RPMI8226 (cell line): ENCODE measurements at places on chromosomes 5 and 9.

DNA sequence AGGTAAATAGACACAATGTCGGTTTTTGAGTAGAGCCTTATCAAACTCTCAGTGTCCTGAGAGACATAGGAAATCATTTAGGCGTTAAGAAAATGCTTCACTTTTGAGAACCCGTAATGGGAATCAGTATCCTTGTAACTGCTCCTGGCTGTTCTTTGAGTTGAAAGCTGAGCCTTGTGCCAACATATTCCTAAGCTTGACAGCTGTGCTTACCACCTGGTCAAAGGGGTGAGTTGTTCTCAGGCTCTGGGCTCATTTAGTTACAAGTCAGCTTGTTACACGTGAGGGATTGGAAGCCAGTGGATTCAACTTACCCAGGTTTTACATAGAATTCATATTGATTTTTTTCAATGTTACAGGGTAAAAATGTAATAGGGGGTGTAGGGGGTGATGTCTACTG is 145.9 kb downstream of the GABRB2 start:
- DNase-seq = no peak

GRCh38 chr5:124932791-124933600 is 186.6 kb upstream of the ZNF608 start:
- DNase-seq = no peak

GRCh38 chr9:105191508-105192121 is 52.8 kb upstream of the SLC44A1 start:
- DNase-seq = peak; percentile 39

DNA sequence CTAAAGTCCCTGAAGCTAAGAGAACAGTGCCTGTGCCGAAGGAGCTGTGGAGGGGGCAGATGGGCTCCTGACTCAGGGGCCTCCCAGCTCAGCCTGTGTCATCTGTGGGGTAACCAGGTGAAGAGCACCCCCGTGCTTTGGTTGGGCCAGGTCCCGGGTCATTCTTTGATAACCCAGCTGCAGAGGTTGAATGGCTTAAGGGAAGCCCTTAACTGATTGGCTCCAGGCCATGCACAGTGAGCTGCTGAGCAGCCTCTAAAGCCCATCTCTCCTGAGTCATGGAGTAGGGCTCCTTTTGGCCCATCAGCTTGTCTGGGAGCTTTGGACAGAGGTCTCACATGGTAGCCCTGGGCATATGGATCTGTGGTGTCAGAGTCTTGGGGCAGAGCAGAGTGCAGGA is 28.7 kb downstream of the COL27A1 start:
- DNase-seq = no peak

- DNase-seq = no peak
Observed at GRCh38 chr5:147708708-147709107, 73.8 kb downstream of the JAKMIP2 start.

DNA sequence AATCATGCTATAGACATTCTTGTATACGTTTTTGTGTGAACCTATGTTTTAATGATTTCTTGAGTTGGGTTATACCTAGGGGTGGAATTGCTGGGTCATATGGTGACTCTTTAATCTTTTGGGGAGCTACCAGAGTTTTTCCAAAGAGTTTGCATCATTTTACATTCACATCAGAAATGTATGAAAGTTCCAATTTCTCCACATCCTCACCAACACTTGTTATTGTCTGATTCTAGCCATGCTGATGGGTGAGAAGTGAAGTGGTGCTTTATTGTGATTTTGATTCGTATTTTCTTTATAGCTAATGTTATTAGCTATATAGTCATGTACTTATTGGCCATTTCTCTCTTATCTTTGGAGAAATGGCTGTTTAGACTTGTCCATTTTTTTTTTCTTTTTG is 18.1 kb downstream of the OCLN start:
- no peak for DNase-seq

- no peak for DNase-seq
Observed at GRCh38 chr5:28310696-28311095, 1272.3 kb upstream of the CDH9 start.

DNA sequence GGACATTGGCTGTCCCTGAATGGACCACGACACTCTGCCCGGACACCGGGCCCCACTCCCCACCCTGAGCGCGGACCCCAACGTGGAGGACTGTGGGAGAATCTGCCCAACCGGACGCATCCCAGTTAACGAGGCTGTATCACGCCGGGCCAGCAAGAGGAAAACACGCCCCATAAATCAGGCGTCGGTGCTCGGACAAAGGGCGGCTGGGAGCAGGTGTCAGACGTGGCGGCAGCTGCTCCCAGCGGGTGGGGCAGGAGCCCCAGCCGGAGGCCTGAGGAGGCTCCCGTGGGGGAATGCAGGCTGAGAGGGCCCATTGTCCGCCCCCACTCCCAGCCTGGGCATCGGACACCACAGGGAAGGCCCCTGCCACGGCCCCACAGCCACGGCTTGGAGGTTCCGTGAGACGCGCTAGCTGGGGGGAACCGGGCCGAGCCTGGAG is 19.2 kb downstream of the NOTCH1 start:
- no peak for DNase-seq

DNA sequence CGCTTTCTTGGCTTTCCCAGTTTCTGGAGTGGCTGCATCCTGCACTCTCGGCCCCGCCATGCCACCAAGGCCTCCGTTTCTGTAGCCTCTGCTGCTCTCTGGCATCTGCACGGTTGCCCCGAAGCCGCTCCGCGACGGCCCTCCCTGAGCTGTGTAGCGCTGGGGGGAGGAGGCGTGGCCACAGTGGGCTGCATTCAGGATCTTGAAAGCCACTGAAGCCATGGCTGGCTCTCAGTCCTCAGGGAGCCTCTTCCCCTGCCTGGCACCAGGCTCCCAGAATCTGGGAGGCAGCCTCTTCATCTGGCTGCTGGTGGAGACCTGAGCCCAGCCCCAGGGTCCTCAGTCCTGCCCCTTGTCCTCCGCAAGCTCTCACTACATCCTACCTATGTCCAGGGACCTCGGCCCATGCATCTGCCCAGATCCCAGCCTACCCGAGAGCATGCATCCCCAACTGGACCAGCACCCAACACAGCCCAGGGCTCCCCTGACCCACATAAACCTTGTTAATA is 25.1 kb downstream of the PAEP start:
- no peak for DNase-seq

- no peak for DNase-seq
Observed at GRCh38 chr9:91179237-91180138, 182.2 kb downstream of the AUH start.

DNA sequence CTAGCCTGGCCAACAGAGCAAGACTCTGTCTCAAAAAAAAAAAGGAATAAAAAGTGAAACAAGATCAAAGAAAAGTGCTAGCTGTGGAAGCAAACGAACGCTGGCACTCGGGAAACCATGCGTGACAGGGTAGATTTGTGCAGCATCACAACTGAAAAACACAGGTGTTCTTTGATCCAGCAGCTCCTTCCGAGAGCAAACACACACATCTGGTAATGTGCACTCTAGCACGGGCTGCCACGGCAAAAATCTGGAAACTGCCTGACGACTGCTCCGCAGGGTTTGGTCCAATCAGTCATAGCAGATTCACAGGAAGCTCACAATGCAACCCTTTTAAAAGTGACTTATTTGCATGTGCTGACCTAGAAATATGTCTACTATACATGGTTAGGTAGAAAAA is 80.0 kb downstream of the SYK start:
- DNase-seq = no peak

DNA sequence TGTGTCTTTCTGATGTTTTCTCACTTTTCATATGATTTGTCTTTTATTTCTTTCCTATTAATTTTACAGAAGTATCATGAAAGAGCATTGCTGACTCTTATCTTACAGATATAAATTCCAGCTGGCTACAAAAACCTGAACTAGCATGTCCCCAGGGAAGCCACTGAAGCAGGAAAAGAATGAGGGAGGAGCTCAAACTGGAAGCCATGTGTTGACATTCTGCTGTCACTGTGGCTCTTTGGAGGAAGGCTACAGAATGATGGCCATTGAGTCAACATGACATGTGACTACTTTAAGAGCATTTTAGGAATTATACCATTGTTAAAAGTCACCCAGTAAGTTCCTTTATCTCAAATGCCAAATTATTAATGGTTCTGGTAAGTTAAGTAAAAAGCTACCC is 638.3 kb upstream of the DMAC1 start:
- no peak for DNase-seq

GRCh38 chr5:157113002-157113401 is 4.2 kb upstream of the HAVCR2 start:
- DNase-seq = no peak

DNA sequence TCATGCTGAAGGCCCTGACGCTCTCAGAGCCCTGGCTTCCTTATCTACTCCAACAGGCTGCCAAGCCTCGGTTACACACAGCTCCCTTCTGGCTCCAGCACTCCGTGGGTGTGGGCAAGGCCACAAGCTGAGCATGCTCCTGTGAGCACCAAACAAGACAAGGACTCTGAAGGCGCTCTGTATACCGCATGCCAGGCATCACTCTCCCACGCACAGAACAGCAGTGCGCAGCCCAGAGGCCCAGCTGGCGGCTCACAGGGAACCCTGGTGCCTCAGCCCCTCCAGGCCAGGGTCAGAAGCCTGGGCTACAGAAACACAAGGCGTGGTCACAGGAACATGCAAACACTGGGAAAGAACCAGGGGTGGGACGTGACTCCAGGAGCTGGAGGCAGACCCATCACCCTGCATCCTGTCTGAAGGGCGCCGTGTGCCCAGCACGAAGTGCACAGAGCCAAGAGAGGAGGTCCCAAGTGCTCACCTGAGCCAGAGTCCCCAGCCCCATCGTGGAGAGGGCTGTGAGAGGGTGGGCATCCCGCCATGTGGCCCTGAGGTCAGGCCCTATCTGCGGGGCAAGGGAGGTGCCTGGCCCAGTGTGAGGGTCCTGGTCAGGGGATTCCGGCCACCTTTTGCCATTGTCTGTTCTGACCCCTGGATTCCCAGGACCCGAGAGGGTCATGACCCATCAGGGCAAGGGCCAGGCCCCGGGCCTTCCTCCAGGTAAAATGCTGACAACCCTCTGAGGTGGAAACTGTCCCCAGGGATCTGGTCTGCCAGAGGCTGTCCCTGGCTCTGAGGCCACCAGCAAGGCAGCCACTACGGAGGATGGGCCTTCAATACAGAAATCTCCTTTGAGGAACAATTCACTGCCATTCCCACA is 54.7 kb downstream of the COL23A1 start:
- DNase-seq = no peak

- no peak for DNase-seq
Observed at GRCh38 chr9:130120832-130121231, 51.4 kb upstream of the NCS1 start.

- peak; percentile 94 for DNase-seq
Observed at GRCh38 chr5:181191526-181192336, 13.3 kb downstream of the TRIM7 start.

- DNase-seq = no peak
Observed at GRCh38 chr9:92299116-92299515, 5.6 kb upstream of the IARS1 start.

DNA sequence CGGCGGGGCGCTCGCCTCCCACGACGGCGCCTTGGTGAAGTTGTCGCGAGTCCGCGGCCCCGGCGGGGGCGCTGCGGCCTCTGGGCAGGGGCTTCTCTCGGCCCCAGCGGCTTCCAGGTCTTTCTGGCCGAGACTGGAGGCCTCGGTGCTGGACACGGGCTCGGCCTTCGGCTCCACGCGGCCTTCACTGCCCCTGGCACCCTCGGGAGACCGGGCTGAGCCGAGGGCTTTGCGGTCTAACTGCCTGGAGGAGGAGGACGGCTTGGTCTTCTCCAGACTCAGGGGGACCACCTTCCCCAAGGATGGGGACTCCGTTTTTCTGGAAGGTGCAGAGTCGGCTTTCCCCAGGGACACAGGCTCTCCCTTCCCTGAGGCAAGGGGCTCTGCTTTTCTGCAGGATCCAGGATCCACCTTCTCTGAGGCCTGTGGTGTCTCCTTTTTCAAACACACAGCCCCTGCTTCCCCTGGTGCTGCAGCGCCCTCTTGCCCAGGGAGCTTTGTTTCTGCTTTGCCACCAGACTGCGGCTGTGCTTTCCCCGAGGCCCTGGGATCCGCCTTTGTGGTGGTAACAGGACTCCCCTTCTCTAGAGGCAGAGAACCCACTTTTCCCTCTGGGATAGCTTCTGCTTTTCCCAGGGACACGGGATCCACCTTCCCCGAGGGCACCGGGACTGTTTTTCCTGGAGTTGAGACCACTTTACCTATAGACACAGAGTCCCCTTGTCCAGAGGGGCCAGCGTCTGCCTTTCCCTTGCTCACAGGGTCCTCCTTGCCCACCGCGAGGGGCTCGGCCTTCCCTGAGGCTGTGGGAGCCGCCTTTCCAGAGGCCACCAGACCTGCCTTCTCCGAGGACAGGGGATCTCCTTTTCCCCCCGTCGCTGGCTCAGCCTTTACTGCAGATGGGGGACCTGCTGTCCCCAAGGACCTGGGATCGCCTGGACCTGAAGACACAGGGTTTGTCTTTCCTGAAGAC is 12.3 kb downstream of the GPRIN1 start:
- no peak for DNase-seq

DNA sequence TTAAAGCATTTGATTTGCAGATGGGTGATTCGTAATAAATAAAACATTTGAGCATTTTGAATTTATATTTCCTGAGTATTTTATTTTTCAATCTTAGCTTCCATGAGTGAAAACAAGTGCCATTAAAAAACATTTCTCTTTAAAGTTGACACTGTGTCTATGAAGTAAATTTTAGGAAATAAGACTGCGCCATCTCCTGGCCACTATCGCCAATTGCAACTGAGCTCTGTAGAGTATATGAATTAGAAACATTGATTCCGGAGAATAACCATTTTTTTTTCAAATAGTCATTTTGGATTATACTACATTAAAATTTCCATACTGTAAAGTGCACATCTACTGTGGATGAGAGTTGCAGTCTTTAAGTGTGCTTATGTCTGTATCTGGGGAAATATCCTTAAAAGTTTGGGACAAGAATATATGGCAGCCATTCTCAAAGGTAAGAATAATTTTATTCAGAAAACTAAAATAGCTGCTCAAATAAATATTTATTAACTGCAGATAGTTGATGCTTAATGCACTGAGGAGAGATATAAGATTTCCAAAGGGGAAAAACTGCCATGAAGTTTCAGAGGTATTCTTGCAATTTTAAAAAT is 5.9 kb downstream of the DMRTA1 start:
- peak; percentile 31 for DNase-seq

DNA sequence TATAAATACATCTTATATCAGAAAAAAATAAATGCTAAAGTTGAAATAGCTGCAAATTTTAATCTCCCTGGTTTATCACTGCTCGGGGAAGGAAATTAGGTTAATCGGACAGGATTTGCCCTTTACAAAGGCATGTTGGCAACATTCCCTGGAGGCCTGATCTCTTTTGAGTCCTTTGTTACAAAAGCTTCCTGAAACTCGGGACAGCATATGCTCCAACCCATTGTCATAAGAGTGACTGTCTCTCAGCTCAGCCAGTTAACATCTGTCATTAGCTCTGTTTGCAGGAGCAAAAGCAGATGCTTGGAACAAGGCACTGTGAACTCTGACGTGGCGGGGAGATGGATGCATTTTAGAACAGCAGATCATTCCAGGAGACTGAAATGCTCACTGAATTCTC is 80.6 kb downstream of the MYO10 start:
- DNase-seq = no peak

DNA sequence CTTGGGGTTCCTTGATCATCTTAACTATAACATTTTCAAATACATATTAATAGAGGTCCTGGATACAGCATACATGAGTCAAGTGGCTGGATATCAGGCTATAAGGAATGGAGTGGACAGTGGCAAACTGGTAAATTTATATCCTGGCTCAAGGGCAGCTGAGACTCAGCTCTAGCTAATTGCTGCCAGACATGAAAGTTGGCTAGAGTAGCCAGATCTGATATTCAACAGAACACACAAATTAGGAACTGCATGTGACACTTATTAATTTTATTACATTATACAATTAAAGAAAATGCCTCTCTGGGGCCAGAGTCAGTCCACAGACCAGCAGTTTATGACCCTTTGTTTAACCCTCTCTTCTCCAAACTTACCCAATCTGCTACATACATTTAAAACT is 206.5 kb downstream of the KCTD16 start:
- DNase-seq = no peak
